AG20443 (cell line): ENCODE measurements at places on chromosomes 3 and 15.
A peak's percentile ranks its signal among the peaks of the same experiment; 100 is the strongest.

DNA sequence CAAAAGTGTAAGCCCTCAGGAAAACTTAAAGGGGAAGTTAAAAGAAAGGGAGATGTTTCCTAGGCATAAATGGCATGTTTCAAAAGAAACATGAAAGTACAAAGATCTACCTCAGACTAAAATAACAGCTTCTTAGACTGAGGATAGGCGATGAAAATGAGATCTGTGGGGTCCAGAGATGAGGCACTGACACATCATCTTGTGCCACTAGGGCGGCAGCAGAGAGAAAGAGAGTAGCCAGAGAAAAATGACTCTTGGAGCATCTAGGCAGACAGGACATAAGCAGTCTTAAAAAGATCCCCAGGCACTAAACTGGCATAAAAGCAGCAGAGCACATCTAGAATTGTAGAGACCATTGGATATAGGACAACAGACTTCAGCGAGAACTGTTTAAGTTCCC, 42.5 kb upstream of the RFX7 start:
- DNase-seq = no peak

- DNase-seq = no peak
These were observed 124.7 kb upstream of the NANOGP8 start for GRCh38 chr15:35209838-35210237.

DNA sequence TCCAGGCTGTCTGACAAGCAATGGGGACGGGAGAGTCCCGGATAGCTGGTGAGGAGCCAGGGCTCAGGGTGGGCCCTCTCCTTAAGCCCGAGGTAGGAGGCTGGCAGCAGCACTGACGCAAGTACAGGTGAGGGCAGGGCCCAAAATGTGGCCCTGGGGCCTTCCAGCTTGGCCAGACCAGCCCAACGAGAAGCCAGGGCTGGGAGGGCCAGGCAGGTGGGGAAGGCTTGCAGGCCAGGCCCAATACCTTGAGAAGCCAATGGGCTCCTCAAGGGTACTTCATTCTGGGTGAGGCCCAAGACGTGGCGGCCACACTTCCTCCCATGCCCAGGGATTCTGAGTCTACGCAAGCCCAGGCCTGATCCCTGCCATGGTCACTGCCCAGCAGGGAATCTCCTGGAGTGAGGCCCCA, 37.2 kb downstream of the AMOTL2 start:
- DNase-seq = no peak

GRCh38 chr15:59410391-59410896, 27.5 kb upstream of the FAM81A start:
- DNase-seq = no peak

- no peak for DNase-seq
These were observed 3.1 kb upstream of the PTH1R start for GRCh38 chr3:46874430-46874829.

- DNase-seq = peak; percentile 66
These were observed 70.5 kb upstream of the SLC4A7 start for GRCh38 chr3:27554706-27555105.

- no peak for DNase-seq
These were observed 78.9 kb upstream of the BLM start for GRCh38 chr15:90638201-90638691.

DNA sequence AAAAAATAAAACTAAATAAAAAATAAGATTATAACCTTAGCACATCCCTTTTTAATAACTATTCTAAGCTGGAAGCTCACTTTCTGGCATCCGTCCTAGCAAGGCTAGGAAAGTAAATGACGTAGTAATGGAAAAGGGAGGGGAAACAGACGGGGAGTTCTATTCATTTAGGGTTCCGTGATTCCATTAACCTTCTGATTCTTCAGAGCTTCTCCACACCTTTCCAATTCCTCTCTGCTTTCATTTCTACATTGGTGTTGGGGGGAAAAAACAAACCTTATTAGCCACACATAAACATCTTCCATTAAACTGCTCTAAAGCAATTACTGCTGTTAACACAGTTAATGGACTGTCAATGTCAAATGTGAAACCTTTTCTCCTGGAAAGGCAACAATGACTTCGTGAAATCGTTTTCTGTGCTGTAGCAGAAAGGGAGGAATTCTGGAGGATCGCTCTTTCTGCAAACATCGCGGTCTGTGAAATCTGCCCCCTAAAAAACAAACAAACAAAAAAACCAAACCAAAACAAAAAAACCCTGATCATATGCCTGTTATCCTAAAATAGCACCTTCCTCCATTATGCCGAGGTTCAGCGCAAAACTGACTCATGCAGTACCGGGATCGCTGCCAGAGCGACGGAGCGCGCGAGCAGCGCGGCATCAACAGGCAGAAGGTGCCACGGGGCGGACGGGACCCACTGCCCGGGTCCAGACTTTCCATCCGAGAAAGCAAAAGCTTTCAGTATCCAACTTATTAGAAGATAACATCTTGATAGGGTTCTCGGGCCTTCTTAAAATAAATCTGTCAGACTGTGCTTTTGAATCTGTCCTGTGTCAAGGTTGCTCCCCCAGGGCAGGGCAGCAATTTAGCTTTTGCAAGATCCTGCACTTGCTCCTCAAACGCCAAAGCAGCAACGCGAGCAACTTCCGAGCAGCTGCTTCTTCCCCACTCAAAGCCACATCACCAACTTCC, 156.2 kb downstream of the FGF12 start:
- DNase-seq = peak; percentile 72

- no peak for DNase-seq
These were observed 14.8 kb downstream of the VILL start for GRCh38 chr3:38005076-38006020.

GRCh38 chr3:9450991-9451390, 53.6 kb downstream of the SETD5 start:
- no peak for DNase-seq

DNA sequence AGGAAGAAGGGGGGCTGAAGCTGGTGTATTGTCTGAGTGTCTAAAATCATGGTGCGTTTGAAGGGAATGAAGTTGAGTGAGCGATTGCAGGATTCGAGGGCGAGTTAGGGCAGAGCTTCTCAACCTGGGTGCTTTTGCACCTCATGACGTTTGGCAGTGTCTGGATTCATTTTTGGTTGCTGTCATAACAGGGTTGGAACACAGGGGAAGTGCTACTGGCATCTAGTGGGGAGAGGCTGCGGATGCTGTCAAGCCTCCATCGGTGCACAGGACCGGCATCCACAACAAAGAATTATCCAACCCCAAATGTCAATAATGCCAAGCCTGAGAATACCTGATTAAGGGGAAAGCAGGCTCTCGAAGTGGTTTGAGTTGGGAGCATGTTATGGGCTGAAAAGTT, 120.0 kb downstream of the SLCO3A1 start:
- DNase-seq = no peak

DNA sequence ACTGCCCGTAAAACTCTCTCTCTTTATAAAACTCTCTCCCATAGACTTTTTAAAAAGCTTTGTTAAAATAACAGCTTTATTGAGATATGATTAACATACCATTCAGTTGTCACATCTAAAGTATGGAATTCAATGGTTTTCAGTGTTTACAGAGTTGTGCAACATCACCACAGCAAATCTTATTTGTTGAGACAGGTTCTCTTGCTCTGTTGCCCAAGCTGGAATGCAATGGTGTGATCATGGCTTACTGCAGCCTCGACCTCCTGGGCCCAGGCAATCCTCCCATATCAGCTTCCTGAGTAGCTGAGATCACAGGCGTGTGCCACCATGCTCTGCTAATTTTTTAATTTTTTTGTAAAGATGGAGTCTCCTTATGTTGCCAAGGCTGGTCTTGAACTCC, 35.9 kb upstream of the TRAK1 start:
- no peak for DNase-seq

DNA sequence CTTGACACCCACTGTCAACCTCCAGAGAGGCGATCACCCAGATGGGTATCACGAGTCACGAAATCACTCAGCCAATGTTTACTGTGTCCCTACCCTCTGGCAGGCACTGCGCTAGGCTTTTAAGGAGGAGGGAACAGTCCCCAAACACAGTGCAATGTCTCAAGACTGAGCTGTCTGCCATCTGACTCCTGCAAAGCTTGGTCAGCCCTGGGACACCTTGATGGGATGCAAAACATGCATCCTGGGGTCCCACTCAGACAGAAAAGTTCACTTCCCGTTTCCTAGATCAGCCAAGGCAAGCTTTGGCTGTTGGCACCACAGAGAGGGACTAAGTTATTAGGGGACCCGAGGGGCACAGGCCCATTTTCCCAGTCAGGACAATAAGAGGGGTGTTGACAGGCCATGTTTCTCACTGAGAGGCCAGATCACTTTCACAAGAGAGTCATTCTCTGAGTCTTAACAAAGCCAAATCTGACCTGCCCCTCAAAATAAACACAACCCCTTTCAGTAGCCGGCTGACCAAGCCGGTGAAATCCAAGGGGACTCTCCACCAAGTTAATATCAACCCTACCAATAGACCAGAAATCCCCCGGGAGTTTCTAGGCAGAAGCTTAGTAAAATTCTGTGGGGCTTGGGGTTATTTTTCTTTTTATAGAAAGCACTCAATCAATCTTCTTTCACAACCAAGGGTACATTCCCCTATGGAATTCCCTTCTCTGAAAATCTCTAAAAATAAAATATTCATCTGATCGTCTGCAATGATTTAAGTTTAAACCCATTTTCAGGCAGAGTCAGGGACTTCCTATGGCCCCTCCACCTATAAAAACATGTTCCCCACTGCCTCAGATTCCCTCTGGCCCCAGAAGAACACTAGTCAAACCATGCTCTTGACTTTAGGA, 3.5 kb downstream of the RFTN1 start:
- DNase-seq = no peak

DNA sequence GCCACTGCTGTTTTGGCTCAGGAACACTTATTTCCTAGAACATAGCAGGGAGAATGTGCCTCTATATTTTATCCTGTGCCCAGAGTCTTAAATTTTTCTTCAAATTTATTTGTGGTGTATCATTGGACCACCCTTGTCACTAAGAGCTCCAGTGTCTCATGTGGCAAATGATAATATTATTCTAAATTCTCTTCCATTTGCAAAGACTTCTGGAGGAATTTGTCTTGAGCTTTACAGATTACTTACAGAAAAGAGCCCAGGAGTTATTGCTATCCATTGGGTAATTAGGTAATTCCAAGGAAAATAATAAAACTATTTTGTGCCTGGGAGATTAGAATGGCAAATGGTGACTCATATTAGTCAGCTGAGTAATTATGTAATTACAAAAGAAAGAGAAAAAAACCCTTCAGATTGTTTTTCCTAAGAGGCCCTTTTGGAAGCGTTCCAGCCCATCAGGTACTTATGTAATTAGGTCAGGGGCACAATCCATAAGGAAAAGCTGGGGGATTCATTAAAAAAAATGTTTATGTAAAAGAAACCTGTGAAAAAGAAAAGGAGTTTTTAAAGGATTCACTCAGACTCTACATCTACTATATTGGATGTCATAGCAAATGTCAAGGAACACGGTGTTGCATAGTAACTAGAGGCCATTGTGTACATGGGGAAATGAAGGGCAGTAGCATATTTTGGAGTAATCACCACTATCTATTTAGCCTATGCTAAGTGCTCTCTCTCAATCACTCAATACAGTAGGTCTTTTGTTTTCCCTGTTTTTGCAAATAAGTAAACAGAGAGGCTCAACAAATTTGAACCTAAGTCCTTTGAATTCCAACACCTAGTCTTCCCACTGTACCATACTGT, 380.9 kb upstream of the RARB start:
- DNase-seq = no peak

- peak; percentile 58 for DNase-seq
These were observed 2.0 kb upstream of the TOPBP1 start for GRCh38 chr3:133663569-133664313.

- DNase-seq = no peak
These were observed 20.4 kb downstream of the CEP97 start for GRCh38 chr3:101744811-101745210.

DNA sequence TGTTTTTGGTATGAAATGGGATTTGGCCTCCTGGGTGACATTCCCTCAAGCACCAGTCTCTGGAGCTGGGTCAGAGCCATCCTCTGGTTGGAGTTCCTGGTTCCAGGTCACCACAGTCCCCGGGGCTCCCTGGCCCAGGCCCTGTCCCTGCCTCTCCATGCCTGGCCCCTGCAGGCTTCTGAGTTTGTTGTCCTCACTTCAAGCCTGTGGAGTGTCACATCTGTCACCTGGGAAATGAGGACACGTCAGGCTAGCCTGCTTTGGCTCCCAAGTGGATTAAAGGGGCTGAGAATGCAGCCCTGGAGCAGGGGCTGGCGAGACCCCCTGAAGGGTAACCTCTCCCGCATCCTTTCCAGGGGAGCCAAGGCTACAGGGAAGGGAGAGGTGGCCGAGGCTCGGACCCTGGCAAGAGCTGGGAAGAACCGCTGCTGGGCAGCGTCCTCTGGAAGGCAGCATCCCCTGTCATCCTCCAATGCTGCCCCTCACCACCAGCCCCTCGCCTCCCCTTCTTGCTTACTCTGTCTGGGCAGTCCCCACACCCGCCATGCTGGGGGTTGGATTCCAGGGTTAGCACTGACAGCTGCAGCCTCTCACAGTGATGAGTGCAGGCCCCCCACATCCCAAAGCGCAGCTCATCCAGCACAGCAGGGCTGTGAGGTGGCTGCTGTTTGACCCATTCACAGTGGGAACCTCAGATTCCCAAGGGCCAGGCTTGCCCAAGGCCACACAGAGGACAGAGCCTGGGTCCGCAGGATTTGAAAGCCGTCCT, 75.5 kb upstream of the IQSEC1 start:
- DNase-seq = no peak

GRCh38 chr3:128547368-128547987, 54.5 kb upstream of the GATA2 start:
- DNase-seq = peak; percentile 66
